ENCODE measurements at places on chromosomes 3 and 15. TPM values are rescaled to one million over a fixed set of nuclear protein-coding genes. Genes with fewer than 3 reads are reported as not detected.

C3orf80 gene
- 2.4 TPM for total RNA-seq

AADACL2 gene
- total RNA-seq = not detected

FLNB gene
- total RNA-seq = 116 TPM

DNA sequence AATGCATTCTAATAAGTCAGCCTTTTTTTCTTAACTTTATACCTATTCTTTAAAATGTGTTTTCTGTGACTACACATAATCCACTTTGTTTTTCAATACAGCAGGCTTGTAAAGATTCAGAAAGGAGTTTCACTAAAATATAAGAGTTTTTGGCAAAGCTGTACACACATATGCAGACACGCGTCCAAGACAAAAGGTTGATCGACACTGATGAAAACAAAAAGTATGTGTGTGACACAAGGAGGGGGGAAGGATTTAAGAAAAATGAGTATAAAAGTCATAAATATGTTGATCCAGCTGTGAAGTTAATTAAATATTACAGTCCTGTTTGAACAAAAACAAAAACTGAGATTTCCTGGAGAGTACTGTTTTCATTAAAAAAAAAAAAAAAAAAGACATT lies 294.5 kb upstream of the RARB start:
- no peak overlapping the region for H3K27ac ChIP-seq
- no peaks in the 10 kb centered on the region for H3K27me3 ChIP-seq
- H3K4me1 ChIP-seq = no peaks in the 10 kb centered on the region
- H3K36me3 ChIP-seq = no peaks in the 10 kb centered on the region
- no peak overlapping the region for H3K4me3 ChIP-seq

DNA sequence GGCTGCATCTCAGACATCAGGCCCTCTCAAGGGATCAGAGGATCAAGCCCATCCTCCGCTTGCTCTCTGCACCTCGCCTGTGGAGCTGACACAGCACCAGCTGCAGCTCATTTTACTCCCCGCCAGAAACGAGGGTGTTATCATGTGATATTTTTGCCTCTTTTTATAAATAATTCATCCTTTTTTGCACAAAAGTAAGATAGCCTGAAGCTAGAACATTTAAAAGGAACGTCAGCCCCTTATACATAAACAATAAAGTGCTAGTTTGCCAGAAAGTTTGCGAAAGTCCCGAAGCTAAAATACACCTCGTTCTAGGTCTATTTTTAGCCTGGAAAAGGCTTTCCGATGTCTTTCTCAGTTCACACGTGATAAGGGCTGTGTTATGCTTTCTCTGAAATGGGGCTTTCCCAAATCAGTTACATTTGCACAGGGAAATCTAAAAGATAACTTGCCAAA lies 9.6 kb upstream of the FAM174B start:
- H3K4me3 ChIP-seq = no peak overlapping the region
- no peaks in the 10 kb centered on the region for H3K4me1 ChIP-seq
- no peak overlapping the region for H3K27ac ChIP-seq
- no peaks in the 10 kb centered on the region for H3K36me3 ChIP-seq
- DNase-seq = no peak

GRCh38 chr15:60328852-60329443 lies 68.8 kb downstream of the ANXA2 start:
- peaks cover 31% of the 10 kb centered on the region for H3K27me3 ChIP-seq
- H3K4me1 ChIP-seq = no peaks in the 10 kb centered on the region

DNA sequence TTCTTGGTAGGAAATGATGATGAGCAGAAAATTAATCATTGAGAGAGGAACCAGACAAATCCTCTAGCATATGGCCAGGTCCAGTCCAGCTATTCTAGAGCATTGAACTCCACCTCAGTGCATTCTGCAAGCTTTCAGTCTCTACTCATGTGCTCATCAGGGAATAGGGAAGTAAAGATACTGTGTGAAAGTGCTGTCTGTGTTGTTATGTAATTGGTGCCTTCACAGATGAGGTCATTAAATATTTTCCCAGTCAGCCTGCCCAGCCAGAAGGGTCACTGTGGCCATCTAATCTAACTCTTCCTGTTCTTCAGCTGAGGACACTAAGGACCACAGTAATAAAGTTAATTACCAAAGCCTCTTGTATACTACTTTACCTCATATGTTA lies 28.2 kb downstream of the C3orf62 start:
- no peaks in the 10 kb centered on the region for H3K27me3 ChIP-seq
- no peaks in the 10 kb centered on the region for H3K36me3 ChIP-seq
- peaks cover 14% of the 10 kb centered on the region for H3K4me1 ChIP-seq
- no peak overlapping the region for H3K27ac ChIP-seq

DNA sequence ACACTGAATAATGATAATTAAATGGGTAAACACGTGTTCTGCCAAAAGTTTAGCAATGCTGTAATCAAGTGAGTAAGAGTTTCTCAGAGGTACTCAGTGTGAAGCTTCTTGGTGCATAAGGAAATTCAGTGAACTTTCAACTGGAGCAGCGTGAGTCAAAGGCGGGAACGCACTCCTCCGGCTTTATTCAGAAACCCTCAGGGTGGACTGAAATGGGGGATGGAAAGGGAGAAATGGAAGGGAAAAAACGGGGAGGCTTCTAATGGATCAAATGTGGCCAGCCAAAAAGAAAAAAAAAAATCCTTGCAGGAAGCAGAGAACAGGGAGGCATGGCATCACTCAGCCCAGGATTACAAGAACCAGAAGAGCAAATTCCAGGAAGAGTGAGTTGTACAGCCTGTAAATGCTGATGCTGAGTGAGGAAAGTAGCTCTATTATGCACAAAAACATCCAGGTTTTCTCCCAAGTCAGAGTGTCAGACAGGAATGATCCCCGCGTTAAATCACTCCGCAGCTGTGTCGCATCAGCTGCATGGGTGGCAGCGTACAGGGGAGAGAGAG lies 85.3 kb downstream of the ASB7 start:
- no peak overlapping the region for H3K4me3 ChIP-seq
- H3K27me3 ChIP-seq = no peaks in the 10 kb centered on the region
- H3K27ac ChIP-seq = no peak overlapping the region
- no peak for DNase-seq
- H3K4me1 ChIP-seq = peaks cover 3% of the 10 kb centered on the region

GRCh38 chr3:30685267-30685667 lies 78.9 kb downstream of the TGFBR2 start:
- no peaks in the 10 kb centered on the region for H3K27me3 ChIP-seq
- peaks cover 68% of the 10 kb centered on the region for H3K4me1 ChIP-seq
- no peak for DNase-seq
- peaks cover 30% of the 10 kb centered on the region for H3K36me3 ChIP-seq

DNA sequence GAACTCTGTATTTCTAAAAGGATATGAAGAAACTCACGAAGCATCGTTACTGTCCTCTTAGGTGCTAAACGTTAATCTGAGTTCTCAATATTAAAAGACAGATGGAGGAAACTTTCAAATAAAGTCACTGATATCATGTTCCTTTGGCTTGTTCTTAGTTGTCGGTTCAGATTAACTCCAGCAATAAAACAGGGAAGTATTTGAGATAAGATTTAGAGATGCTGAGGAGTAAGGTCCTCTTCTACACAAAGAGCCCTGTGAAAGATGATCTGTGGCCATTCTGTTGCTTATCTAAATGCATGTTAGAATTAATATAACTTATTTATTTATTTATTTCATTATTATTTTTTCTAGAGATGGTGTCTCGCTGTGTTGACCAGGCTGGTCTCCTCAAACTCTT lies 19.2 kb downstream of the AKAP13 start:
- H3K4me1 ChIP-seq = peaks cover 33% of the 10 kb centered on the region
- no peak overlapping the region for H3K4me3 ChIP-seq
- no peak overlapping the region for H3K27ac ChIP-seq
- H3K36me3 ChIP-seq = no peaks in the 10 kb centered on the region
- DNase-seq = no peak

- no peaks in the 10 kb centered on the region for H3K27me3 ChIP-seq
- peaks cover 24% of the 10 kb centered on the region for H3K36me3 ChIP-seq
- H3K4me3 ChIP-seq = no peak overlapping the region
- no peaks in the 10 kb centered on the region for H3K4me1 ChIP-seq
- H3K27ac ChIP-seq = no peak overlapping the region
- no peak for DNase-seq
Observed at GRCh38 chr3:161254861-161255260, 33.8 kb downstream of the NMD3 start.

DNA sequence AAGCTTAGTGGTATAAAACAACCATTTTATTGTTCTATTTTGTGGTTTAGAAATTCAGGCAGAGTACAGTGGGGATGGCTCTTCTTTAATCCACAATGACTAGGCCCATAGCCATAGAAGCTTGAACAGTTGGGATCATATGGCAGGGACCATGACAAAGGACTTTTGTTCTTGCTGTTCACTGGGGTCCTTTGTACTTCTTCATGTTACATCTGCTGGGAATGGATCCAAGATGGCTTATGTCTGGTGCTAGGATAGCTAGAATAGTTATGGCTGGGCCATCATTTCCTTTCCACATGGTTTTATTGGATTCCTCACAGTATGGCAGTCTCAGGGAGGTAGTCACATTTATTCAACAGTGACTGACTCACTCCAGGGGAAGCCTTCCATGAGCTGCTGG lies 427.9 kb upstream of the AGTR1 start:
- peak; percentile 12 for DNase-seq
- no peaks in the 10 kb centered on the region for H3K27me3 ChIP-seq
- no peak overlapping the region for H3K4me3 ChIP-seq
- H3K4me1 ChIP-seq = no peaks in the 10 kb centered on the region
- H3K27ac ChIP-seq = no peak overlapping the region

DNA sequence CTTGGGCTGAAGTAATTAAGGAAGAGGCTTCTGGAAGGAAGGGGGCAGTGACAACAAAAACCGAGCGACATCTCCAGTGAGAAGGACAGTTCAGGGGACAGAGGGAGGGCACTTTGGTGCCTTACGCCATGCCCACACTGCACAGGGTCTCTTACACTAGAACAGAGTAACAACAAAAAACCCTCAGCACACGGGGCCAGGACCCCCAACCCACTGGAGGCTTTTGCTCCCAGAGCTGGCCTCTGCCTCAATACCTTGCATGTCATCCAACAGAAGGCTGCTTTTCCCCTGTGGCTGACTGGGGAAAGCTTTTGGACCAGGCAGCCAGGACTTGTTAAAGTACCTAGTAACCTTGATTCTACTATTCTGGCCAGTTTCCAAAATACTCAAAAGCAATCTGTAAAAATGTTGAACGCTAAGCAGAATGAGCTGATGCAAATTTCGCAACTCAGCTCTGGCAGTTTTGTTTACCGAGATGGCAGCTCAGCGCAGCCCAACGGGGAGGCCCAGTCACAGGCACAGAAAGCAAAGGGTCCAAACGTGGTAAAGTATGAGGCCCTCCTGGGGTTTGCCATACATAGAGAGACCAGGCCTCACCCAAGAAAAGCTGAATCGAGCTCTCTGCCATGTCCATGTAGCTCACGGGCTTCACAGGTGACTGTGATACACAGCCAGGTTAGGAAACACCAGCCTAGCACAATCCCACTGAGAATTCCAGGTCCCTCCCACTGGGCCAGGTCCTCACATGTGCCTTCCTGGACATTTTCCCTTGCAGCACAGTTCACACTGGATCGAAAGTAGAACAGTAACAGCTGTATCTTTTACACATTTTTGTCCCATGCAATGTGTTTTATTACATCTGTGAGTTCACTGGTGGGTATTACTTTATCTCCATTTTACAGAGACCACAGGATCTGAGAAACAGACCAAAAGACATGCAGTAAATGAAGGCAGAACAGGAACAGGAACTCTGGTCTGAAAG lies 6.0 kb downstream of the CHCHD4 start:
- H3K27me3 ChIP-seq = no peaks in the 10 kb centered on the region
- no peak overlapping the region for H3K27ac ChIP-seq
- no peak for DNase-seq
- H3K4me3 ChIP-seq = no peak overlapping the region
- H3K36me3 ChIP-seq = peaks cover 26% of the 10 kb centered on the region

DNA sequence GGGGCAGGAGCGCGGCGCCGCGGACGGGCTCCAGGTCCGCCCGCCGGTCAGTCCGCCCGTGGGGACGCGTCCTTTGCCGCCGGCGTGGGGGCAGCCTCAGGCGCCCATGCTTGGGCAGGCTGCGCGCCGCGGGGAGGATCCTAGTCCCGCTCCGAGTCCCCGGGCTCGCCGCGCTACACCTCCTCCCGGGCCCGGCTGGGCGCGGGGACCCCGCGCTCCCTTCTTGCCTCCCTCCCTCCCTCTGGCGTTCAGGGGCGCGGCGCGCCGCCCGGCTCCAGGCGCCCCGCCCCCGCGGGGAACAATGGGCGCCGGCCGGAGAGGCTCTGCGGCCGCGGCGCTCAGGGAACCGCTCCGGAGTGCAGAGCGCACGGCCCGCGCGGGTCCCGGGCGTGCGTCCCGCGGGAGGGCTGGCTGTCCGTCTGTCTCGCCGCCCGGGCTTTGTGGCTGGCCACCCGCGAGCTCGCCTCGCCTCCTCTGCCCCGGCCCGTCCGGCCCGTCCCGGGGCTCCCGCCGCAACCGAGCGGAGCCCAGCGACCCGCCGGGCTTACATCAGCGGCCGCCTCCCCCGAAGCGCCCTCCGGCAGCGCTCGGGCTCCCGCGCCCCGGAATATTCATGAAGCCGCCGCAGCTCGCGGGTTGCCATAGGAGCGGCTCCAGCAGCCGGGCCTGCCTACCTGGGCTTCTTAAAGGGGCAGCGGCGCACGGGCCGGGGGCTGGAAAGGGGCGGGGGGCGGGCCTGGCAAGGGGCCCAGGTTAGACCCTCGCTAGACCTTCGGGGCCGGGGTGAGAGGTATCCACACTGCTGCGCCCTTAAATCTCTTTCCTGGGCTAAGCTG lies at the start of gene HCN4:
Gene HCN4 (minus strand): TSS at position 658 of the 836 bp plus-strand sequence. CDS start 688 bp downstream, outside the sequence.
- H3K4me1 ChIP-seq = no peaks in the 10 kb centered on the region
- peak within 1 kb of the TSS; percentile 48 for H3K27ac ChIP-seq
- no peak for DNase-seq
- H3K27me3 ChIP-seq = 0 out of 2 replicates have a peak, but pooled peaks cover 2% of the 10 kb centered on the region
- no peaks in the 10 kb centered on the region for H3K36me3 ChIP-seq
- H3K4me3 ChIP-seq = peak within 1 kb of the TSS; percentile 33

- H3K4me3 ChIP-seq = no peak overlapping the region
- H3K27me3 ChIP-seq = no peaks in the 10 kb centered on the region
- H3K4me1 ChIP-seq = no peaks in the 10 kb centered on the region
- H3K36me3 ChIP-seq = no peaks in the 10 kb centered on the region
- H3K27ac ChIP-seq = no peak overlapping the region
Observed at GRCh38 chr3:164095279-164095678, 983.0 kb downstream of the SI start.
